Caudate nucleus (tissue), 63 donors: ENCODE measurements at places on chromosomes 7 and 10.

- DNase-seq = no peak
Measured at GRCh38 chr7:100585511-100586265, at the start of gene LRCH4. TSS of gene LRCH4 (minus strand) at chr7:100586129. CDS start at chr7:100586100, 29 bp downstream.

DNA sequence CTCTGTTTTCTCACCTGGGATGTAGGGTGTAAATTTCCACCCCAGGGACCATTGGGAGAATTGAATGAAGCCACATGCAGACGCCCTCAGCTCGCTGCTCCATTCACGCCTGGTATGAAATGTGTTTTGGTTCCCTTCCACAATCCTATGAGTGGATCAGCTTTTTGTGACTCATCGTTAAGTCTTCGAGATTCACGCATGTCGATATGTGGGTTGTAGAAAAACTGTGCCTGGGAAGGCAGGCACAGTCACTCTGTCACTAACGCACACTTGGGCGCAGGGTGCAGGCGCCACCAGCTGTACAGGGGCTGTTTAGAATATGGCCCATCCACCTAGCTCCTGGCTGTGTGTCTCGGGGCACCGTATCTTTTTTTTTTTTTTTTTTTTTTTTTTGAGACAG lies 64.2 kb upstream of the SH2B2 start:
- DNase-seq = peak; percentile 46

GRCh38 chr7:15686957-15687545 lies 568 bp upstream of the MEOX2 start:
- no peak for DNase-seq

- no peak for DNase-seq
Measured at GRCh38 chr7:43481902-43482678, 100.8 kb upstream of the STK17A start.

GRCh38 chr10:69409968-69410367 lies 6.8 kb downstream of the TACR2 start:
- no peak for DNase-seq

- DNase-seq = no peak
Measured at GRCh38 chr7:128036226-128036940, 5.1 kb upstream of the LRRC4 start.

GRCh38 chr7:50205011-50205410 lies 99.5 kb upstream of the IKZF1 start:
- DNase-seq = no peak

- DNase-seq = no peak
Measured at GRCh38 chr10:113716109-113716910, 35.2 kb upstream of the PLEKHS1 start.

DNA sequence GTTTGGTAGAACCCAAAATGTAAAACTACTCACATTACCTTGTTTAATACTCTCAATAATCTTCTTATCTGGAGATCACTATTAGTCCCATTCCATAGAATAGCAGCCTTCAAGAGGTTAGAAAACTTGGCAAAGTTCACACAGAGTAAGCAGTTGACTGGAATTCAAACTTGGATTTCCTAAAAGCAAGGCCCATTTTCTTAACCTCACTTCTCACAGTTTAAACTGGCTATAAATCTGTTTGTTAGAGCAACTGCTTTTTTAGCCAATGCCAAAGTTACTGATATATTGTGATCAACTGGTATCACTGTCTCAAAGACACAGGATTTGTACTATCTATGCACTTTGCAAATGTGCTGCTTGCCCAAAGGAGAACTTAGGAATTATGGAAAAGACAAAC lies 230.2 kb downstream of the THSD7A start:
- no peak for DNase-seq

- no peak for DNase-seq
Measured at GRCh38 chr10:90227217-90227656, 525.8 kb downstream of the KIF20B start.

GRCh38 chr10:83536426-83536825 lies 602.9 kb upstream of the GHITM start:
- no peak for DNase-seq

DNA sequence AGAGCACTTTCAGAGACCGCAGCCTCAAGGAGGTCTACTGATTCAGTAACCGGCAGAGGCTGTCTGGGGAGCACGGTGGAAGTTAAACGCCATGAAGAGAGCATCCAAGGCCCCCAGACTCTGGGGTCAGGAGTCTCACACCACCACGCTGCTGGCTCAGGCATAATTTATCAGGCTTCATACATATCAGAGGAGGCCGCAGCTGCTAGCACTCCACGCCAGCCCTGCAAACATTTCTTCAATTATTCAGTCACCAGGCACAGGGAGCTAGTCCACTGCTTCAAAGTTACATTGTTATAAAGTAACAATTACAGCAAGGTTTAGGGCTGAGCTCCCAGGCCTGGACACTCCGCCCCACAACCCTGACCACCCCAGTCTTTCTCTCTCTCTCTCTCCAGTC lies 97.8 kb downstream of the PAXIP1 start:
- no peak for DNase-seq

- DNase-seq = no peak
Measured at GRCh38 chr10:99395750-99396445, 34.5 kb downstream of the GOT1 start.

DNA sequence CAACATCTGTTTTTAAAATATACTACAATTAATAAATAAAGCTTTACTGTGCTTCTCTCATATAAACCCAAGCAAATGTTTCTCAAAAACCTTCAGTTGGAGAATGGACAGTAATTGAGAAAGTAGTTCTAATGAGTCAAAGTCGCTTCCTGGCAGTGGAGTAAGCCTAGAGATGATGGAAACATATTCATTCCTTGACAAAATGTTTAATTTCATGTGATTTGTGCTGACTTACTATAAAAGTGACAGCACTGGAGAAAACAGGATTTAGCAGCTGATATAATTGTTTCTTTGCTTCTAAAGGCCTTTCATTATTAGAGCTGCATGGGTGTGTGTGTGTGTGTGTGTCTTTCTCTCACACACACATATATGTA lies 9.0 kb downstream of the ELMO1 start:
- no peak for DNase-seq

DNA sequence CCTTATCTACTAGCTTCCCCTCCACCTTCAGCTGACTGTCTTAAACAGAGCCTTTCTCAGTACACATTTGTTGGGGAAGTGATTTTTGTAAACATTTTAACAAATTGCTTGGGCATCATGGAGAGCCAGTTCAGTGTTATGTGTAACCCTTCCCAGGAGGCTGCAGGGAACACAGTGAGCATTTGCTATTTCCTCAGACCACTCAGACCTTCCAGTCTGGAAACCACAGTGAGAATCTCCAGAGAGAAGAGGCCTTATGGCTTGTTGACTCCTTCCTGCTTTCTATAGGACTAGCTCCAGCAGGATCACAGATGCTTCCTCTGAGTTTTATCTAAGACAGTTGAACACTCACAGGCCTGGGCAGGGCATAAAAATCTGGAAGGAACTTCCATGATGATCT lies 409.8 kb upstream of the NPVF start:
- no peak for DNase-seq

- DNase-seq = no peak
Measured at GRCh38 chr7:73919694-73920375, 58.9 kb downstream of the TMEM270 start.

- no peak for DNase-seq
Measured at GRCh38 chr10:93471110-93471651, 11.0 kb downstream of the MYOF start.

DNA sequence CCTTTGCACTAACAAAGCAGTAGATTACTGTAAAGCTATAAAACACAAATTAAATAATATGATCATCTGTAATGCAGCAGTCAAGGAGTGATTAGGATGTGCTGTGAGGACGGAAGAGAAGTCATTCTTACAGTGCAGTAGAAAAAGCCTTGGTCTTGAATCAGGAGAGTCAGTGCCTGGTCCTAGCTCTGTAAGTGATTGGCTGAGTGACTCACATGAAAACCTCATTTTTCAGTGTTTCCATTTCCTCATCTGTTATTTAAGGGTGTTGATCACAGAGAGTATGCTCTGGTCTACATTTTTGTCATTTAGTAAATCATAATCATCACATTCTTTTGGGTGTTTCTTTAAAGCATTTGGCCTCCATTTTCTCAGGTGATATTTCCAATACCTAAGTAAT lies 717.8 kb downstream of the LRMDA start:
- DNase-seq = no peak

- DNase-seq = no peak
Measured at GRCh38 chr7:1106793-1107421, 19.0 kb downstream of the GPER1 start.

GRCh38 chr10:45379891-45380540 lies 6.0 kb downstream of the ALOX5 start:
- no peak for DNase-seq

DNA sequence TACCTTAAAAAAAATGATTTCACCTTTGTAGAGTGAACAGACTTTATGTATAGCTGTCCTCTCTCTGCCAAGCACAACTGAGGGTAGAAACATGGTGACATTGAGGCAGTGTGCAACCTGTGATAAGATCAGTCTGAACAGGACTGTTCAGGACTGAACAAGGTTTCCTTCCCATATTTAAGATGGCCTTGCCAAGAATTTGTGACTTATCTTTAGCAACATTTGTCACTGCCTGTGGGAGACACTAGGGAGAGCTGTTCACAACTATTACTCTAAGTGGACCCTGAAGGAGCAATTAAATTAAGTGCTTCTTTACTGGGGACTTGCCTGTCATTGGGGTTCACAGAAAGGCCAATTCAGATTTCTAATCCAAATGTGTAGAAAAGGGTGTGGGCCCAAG lies 6.7 kb downstream of the OR13A1 start:
- no peak for DNase-seq

- no peak for DNase-seq
Measured at GRCh38 chr7:109206196-109206595, 636.5 kb downstream of the DNAJB9 start.

- no peak for DNase-seq
Measured at GRCh38 chr10:1364151-1364910, 308.1 kb downstream of the WDR37 start.

DNA sequence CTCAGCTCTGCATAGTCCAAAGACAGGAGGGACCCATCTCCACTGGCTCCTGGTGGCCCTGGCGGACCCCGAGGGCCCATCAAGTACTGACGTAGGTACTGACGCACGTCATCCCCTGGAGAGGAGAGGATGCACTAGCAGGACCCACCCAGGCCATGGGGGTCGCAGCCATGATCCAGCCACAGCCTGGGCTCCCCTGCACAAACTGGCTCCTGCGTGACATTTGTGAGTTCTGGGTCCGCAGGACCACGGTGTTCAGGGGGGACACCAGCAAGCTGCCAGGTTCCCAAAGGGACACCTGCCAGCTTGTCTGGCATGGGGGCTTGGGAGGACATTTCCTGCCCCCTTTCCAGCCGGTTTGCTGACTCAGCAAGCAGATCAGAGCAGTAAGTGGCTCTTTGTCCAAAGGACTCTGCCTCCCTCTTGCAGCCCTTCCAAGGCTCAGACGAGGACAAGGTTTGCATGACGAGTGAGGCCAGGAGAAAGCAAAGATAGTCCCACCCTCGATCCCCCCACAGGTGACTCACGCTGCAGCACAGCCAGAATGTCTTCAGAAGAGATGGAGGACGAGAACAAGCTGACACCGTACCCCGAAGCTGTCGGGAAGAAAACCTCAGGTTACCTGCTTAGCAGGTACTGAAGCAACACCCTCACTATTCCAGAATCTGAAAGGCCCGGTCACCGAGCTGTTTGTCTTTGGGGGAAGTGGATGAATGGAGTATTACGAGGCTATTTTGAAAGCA lies 49.0 kb downstream of the COL17A1 start:
- no peak for DNase-seq

- no peak for DNase-seq
Measured at GRCh38 chr7:77569514-77570232, 32.6 kb downstream of the PTPN12 start.

DNA sequence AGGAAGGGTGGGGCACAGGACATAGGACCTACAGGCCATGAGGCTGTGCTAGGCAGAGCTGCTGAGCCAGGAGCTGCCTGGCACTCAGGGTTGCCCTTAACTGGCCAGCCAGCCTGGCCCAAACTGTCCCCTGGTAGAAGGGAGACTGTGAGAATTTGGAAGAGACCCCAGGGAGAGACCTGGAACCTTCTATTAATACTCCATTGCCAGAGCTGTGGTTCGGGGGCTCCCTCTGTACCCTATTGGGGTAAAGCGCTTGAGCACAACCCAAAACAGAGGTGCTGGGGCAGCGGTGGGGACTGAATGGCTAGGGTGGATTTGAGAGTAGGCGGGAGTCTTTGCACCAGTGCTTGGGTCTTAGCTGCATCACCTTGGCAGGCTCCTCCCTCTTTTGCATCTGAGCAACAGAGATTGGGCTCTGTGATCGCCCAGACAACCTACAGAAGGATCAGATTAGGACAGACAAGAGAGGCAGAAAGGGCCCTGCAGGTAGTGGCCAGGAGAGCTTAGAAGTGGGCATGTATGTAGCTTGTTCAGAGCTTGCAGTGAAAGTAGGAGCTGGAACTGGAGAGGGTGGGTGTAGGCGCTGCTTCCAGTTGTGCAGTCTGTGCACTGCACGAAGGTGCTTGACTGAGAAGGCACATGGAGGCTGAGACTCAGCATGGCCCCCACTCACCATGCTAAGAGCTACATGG lies 53.3 kb downstream of the ADCYAP1R1 start:
- no peak for DNase-seq

- DNase-seq = no peak
Measured at GRCh38 chr10:118482393-118483331, 112.8 kb downstream of the PRLHR start.

- DNase-seq = no peak
Measured at GRCh38 chr10:76645341-76645740, 992.3 kb downstream of the KCNMA1 start.

DNA sequence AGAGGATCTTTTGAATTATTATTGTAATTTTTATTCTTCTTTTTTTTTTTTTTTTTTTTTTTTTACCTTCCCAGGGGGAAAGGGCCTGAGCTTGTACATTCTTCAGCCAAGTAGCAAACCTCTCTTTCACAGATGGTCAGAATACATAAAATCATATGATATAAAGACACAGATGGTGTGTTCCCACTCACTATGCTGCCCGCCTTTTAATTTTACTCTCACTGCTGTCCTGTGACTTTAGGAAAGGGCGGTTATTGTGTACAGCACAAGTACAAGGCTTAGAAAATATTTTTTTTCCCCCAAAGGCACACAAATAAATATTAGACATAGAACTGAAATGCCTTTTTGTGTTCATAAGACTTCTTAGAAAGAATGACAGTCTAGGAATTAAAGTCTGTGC lies 213.6 kb downstream of the RPS24 start:
- no peak for DNase-seq

DNA sequence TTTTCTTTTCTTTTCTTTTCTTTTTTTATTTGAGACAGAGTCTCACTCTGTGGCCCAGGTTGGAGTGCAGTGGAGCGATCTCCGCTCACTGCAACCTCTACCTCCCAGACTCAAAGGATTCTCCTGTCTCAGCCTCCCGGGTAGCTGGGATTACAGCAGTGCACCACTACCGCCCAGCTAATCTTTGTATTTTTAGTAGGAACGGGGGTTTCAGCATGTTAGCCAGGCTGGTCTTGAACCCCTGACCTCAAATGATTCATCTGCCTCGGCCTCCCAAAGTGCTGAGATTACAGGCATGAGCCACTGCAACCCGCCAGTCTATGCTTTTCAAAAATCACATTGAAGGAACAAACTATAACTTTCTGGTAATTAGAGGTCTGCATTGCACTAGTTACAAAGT lies 2.4 kb downstream of the USP6NL start:
- DNase-seq = no peak
